EL (cell line): ENCODE measurements at places on chromosomes 7 and 10.

DNA sequence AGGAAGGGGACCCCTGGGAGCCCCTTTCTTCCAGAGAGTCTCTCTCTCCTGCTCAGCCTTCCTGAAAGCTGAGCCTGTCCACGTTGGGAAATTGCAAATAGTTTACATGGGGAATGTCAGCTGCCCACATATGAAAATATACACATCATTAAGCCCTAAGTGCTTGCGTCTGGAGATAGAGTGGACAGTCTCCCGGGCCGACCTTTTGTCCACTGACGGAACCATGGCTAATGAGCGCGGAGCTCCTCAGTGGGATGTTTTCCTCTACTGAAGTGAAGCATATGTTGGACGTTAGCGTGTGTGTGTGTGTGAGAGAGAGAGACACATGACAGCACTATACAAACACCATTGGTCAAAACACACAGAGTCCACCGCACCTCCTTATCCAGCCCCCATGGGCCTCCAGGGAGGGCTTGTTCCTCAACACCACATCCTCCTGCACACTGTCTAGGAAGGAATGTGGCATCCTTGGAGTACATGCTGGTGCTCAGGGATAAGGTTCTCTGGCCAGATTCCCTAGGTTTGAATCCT is 128.4 kb downstream of the RGS10 start:
- peak; percentile 21 for DNase-seq

DNA sequence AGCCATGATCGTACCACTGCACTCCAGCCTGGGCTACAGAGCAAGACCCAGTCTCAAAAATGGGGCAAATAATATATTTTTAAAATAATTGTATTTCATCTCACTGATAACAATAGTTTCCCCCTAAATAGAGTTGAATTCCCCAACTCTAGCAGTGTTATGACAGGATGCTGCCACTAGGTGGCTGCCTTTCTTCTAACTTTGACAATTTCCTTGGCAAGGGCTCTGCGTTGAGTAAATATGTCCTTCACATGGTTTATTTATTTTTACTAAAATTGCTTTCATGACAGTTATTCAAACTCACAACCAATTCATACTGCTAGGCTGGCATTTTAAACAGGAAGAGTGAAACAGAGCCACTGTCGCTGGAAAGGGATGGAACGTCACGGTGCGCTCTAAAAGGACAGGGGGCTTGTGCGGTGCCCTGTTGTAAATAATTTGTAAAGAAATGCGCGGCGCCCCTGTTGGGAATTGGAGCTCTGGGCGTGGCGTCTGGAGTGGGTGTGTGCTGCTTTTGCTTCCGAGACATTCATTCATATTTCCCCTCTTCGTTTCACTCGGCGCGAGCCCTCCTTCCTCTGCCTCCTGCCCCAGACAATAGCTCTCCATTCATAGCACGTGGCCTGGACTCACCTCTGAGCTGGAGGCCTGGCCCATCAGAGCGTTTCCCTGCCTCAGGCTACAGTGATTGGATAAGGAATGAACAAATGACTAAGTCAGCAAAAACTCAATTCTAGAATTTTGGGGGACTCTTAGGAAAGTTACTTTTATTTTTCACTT is 20.5 kb upstream of the PITRM1 start:
- DNase-seq: peak; percentile 60

- DNase-seq: no peak
Measured at GRCh38 chr10:130935897-130936550, 375.5 kb downstream of the TCERG1L start.

GRCh38 chr10:124646483-124647352 is 97.5 kb downstream of the FAM53B start:
- peak; percentile 77 for DNase-seq

GRCh38 chr10:92848441-92849233 is at the start of gene EXOC6:
Gene EXOC6, plus strand, starts transcription at chr10:92848520. Its CDS starts 14 bp downstream, at chr10:92848534.
- DNase-seq: peak; percentile 81

DNA sequence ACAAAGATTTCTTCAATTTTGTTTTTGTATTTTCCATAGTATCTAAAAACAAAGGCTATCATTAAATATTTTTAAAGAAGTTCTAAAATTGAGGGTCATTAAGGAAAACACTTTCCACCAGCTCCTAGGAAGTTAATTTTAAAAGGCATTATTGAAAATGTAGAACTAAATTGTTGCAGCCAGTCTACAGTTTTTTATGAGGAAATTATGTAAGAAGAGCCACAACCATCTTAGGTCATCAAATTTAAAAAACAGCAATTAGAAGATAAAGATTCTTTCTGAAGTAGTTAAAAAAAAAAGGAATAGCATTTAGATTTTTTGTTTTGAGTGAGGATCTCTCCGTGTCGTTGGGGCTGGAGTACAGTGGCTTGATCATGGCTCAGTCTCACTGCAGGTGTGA is 161.7 kb downstream of the NRBF2 start:
- no peak for DNase-seq

- no peak for DNase-seq
Measured at GRCh38 chr10:91046869-91047268, 126.0 kb upstream of the ANKRD1 start.

DNA sequence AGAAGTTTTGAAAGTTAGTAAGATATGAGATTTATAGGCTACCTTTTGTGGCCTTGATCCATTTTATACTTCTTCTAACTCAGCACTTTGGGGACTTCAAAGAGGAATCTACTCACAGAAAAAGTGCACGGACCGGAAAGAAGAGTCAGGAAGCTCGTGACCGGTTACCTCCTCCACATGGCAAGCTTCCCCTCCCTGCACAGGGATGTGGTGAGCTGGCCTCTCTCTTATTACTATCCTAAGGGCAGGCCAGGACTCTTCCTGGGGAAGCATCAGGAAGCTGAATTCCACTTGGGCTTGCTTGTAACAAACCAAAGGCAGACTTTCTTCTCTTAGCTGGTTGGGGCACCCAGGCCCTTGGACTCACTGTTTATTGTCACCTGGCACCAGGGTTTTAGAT is 170.8 kb upstream of the GLI3 start:
- DNase-seq: no peak

- DNase-seq: no peak
Measured at GRCh38 chr7:12401538-12402364, 1.9 kb downstream of the VWDE start.
